ENCODE measurements at places on chromosomes 11 and 22. TPM values are rescaled to one million over a fixed set of nuclear protein-coding genes. Genes with fewer than 3 reads are reported as not detected.

DNA sequence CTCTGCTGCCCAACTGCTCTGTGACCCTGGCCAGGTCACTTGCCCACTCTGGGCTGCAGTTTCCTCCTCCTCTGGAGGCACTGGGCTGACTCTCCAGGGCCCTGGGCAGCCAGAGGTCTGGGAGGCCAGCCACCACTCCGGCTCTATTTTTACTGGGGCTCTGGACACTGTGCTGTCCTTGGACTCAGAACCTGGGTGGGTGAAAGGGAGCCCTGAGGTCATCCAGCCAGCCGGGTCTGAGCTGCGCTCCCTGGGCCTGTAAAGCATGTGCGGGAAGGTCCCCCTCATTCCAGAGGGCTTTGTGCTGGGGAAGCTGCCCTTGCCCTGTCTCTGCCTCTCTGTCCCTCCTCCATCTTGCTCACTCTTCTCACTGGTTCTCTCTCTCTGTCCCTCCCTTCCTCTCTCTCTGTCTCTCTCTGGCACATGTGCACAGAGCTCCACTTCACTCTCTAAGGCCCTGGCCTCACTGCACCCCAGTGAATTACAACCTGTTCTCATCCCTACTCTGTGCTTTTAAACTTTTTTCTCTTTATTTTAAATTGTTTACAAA lies 24.6 kb downstream of the MB start:
- H3K27me3 ChIP-seq, result peaks cover 5% of the 10 kb centered on the region
- no peaks in the 10 kb centered on the region for H3K4me1 ChIP-seq
- no peaks in the 10 kb centered on the region for H3K36me3 ChIP-seq
- H3K27ac ChIP-seq, result no peak overlapping the region

DBX1 gene
- not detected for polyA plus RNA-seq

ART5 gene
- not detected for polyA plus RNA-seq

MMP8 gene
- not detected for polyA plus RNA-seq

GRCh38 chr11:67687986-67688385 lies 13.6 kb upstream of the ALDH3B2 start:
- no peaks in the 10 kb centered on the region for H3K4me1 ChIP-seq
- no peak overlapping the region for H3K27ac ChIP-seq

GRCh38 chr22:28112190-28112544 lies 193.1 kb upstream of the PITPNB start:
- H3K4me1 ChIP-seq, result no peaks in the 10 kb centered on the region
- H3K27me3 ChIP-seq, result no peaks in the 10 kb centered on the region
- no peak for DNase-seq
- H3K27ac ChIP-seq, result no peak overlapping the region

- DNase-seq, result no peak
- no peak overlapping the region for H3K27ac ChIP-seq
- no peaks in the 10 kb centered on the region for H3K4me1 ChIP-seq
- no peak overlapping the region for H3K4me3 ChIP-seq
Measured at GRCh38 chr11:124602193-124602592, 9.0 kb upstream of the PANX3 start.

- H3K36me3 ChIP-seq, result no peaks in the 10 kb centered on the region
- H3K4me1 ChIP-seq, result no peaks in the 10 kb centered on the region
- no peak overlapping the region for H3K27ac ChIP-seq
- no peak for DNase-seq
- peaks cover 9% of the 10 kb centered on the region for H3K27me3 ChIP-seq
- H3K4me3 ChIP-seq, result no peak overlapping the region
Measured at GRCh38 chr11:116193321-116194131, 579.3 kb downstream of the BUD13 start.

- no peaks in the 10 kb centered on the region for H3K36me3 ChIP-seq
- H3K4me1 ChIP-seq, result no peaks in the 10 kb centered on the region
- H3K27me3 ChIP-seq, result no peaks in the 10 kb centered on the region
- no peak overlapping the region for H3K27ac ChIP-seq
Measured at GRCh38 chr11:22702031-22702430, 35.6 kb downstream of the GAS2 start.

GRCh38 chr11:117859488-117860112 lies 16.9 kb downstream of the FXYD6 start:
- no peaks in the 10 kb centered on the region for H3K4me1 ChIP-seq
- H3K36me3 ChIP-seq, result no peaks in the 10 kb centered on the region
- H3K4me3 ChIP-seq, result no peak overlapping the region
- H3K27ac ChIP-seq, result no peak overlapping the region
- no peak for DNase-seq

DNA sequence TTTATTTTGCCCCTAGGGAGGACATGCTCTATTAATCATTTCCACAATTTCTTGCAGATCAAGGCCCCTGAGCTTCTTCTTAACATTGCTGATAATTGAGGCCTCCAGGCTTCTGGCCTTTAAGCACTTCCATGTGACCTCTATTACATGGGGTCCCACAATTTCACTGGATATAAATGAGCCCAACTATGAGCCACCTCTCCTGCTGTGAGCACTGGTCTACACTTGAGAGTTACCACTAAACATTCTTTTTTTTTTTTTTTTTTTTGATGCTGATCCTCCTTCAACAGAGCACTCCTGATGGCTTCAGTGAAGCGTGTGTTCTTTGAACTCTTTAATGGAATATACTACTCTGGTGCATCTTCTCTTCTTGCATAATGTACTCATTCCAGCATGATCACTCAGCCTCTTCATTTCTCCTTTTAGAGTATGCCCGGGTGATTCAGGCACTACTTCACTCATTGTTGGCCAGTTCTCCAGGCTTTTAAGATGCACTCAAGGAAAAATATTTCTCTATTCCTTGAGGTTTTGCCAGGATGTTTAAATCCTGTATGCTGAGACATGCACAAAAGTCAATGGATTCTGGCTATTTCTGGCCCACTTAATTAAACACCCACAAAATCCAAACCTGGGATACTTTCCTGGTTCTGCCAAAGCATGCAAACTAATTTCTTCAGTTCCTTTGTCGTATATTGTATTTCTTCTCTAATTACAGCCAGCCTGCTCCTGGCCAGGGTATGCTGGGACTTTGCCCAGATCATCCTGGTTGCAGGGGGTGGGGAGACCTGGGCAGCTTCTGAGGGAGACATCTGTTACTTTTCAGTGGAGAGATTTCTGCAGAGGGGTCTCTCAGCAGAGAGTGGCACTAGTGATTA lies 257.8 kb upstream of the LUZP2 start:
- H3K36me3 ChIP-seq, result no peaks in the 10 kb centered on the region
- no peaks in the 10 kb centered on the region for H3K27me3 ChIP-seq
- DNase-seq, result no peak
- H3K4me3 ChIP-seq, result no peak overlapping the region
- no peaks in the 10 kb centered on the region for H3K4me1 ChIP-seq

DNA sequence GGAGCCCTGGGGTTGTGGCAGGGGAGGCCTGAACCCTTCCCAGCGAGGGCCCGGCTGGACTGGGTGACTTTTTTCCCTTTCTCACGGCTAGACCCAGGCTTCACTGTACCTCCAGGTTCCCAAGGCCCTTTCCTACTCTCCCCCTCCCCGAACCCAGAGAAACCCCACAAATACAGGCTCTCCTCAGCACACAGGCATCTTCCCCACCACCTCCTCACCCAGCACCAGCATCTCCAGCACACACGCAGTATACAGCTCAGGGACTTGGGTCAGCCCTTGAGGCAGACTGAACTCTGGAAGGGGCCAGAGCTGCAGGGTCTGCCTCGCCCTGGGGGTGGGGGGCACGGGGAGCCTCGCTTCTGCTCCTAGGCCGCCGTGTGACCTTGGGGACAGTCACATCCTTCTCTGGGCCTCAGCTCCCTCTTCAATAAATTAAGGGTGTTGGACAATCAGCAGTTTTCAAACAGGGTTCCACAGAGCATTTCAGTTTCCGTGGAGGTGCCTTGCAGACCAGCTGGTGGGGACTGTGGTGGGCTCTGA lies 4.5 kb downstream of the TMPRSS13 start:
- no peak for DNase-seq
- no peaks in the 10 kb centered on the region for H3K27me3 ChIP-seq
- no peak overlapping the region for H3K27ac ChIP-seq
- H3K4me1 ChIP-seq, result peaks cover 2% of the 10 kb centered on the region

NUCB2 gene
- polyA plus RNA-seq, result 73.3 TPM

- peak overlapping the region; percentile 67 for H3K27ac ChIP-seq
- peak overlapping the region; percentile 97 for H3K4me3 ChIP-seq
- H3K36me3 ChIP-seq, result no peaks in the 10 kb centered on the region
Measured at GRCh38 chr11:794766-795633, 3.1 kb downstream of the SLC25A22 start.

DNA sequence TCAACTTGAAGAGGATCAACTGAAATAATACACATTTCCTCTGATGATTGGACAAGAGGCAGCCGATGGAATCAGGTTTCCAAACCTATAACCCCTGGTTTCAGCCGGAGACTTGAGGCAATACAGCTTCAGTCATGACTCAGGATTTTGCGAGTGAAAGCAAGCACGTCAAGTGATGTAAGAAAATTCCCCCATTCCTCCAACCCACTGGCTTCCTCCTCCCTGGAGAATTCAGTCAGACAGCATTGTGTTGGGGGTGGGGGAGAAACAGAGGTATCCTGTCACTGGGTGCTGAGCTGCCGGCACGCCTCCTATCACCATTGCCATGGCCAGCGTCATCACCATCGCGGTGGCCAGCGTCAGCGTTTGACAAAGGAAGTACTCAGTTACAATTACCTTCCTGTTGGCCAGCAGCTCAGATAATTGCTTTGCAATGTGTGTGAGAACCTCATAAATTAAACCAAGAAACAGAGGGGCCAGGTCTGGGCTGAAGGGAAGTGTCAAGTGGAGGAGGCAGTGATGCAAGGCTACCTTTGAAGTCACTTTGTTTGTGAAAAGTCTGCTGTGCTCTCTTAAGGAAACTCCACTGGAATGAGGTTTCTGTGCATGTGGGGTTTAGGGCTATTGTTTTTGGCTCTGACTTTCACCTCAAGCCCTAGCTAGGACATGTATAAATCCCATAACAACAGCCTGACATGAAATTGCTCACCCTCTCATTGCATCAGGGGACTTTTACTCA lies 50.2 kb downstream of the LIF start:
- no peaks in the 10 kb centered on the region for H3K36me3 ChIP-seq
- H3K27me3 ChIP-seq, result no peaks in the 10 kb centered on the region
- peaks cover 18% of the 10 kb centered on the region for H3K4me1 ChIP-seq
- peak overlapping the region; percentile 63 for H3K27ac ChIP-seq

DNA sequence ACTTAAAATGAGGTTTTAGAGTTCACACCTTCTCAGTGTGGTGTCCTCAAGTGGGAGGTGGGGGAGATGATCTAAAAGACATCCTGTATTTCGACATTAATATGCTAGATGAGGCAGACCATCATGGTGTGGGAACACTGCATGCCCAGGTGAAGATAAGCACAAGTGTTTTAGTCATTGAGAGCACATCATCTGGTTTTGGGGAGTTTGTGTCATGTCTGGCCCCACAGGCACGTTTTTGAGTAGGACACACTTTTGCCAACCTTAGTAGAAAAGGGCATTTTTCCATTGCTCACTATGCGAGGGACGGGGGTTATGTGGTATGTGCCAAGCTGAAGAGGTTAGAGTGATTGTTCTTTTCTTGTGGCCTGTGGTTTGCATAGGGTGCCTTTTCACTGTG lies 189.3 kb downstream of the DBX1 start:
- H3K4me1 ChIP-seq, result peaks cover 11% of the 10 kb centered on the region
- no peak overlapping the region for H3K27ac ChIP-seq
- DNase-seq, result no peak
- H3K4me3 ChIP-seq, result no peak overlapping the region
- no peaks in the 10 kb centered on the region for H3K36me3 ChIP-seq
- no peaks in the 10 kb centered on the region for H3K27me3 ChIP-seq

DNA sequence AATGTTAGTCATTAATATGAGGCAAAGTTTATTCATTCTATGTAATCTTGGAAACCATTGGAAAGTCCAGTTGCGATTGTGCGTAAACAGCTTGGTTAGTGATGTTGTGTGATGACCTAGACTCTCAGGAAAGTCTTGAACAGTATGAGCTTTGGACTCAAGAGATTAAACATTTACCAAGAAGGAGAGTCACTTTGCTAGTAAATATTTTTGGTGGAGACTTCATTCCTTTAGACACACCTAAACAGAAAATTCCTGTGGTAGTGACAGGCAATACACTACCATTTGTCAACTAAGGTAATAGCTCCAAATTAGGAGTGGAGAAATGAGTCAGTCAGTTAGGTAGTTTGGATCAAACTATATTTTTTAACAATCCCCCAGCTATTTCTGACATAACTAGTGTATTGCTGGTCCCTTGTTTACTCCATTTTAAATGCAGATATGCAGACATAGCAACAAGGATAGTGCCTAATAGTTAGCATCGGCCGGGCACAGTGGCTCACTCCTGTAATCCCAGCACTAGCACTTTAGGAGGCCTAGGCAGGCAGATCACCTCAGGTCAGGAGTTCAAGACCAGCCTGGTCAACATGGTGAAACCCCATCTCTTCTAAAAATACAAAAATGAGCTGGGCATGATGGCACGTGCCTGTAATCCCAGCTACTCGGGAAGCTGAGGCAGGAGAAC lies 89.3 kb downstream of the ARHGAP42 start:
- no peaks in the 10 kb centered on the region for H3K4me1 ChIP-seq
- no peak overlapping the region for H3K27ac ChIP-seq
- no peak for DNase-seq
- H3K36me3 ChIP-seq, result no peaks in the 10 kb centered on the region

DNA sequence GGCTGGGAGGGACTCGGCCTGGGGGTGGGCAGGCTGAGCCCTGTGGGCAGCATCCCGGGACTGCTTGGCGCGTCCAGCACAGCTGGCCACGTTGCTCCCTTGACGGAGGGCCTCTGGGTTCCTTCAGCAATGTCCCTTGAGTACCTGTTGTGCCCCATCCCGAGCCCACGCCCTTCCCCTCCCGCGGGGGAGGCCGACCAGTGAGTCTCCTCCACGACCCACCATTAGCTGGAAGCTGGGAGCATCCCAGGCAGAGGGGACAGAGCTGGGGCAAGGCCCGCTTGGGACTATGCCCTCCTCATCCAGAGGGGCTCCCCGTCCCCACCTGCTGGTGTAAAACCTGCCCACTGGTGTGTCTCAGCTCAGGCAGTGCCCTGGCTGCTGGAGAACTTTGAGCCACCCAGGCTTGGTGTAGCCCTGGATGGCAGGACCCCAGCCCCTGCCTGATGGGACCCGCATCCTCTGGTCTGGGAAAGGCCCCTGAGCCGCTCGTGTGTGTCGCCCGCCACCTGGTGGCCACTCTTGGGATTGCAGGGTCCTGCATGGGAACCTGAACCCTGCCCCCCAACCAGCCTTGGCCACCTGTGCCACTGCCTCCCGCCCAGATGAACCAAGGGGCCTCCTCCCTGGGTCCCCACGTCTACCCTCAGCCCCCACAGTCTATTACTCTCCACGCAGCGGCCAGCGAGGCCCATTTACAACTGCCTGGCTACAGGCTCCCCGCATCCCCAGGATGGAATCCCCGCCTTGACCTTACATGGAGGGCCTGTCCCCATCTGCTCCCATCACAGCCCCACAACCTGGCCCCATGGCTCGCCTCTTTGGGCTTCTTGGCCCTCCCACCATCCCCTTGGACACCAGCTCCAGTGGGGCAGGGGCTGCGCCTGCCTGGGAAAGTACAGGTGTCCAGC lies 16.6 kb upstream of the ARHGAP8 start:
- H3K36me3 ChIP-seq, result no peaks in the 10 kb centered on the region
- no peak overlapping the region for H3K4me3 ChIP-seq
- DNase-seq, result no peak
- no peaks in the 10 kb centered on the region for H3K27me3 ChIP-seq
- H3K4me1 ChIP-seq, result no peaks in the 10 kb centered on the region
- H3K27ac ChIP-seq, result no peak overlapping the region

TEX12 gene
- 0.68 TPM for polyA plus RNA-seq

PAX6 gene
- polyA plus RNA-seq, result not detected

- H3K27ac ChIP-seq, result no peak overlapping the region
- no peaks in the 10 kb centered on the region for H3K27me3 ChIP-seq
- H3K36me3 ChIP-seq, result no peaks in the 10 kb centered on the region
- DNase-seq, result no peak
- H3K4me1 ChIP-seq, result no peaks in the 10 kb centered on the region
- H3K4me3 ChIP-seq, result no peak overlapping the region
Measured at GRCh38 chr11:97460091-97460490, 1070.3 kb downstream of the JRKL start.

PKNOX2 gene
- not detected for polyA plus RNA-seq

GLYAT gene
- not detected for polyA plus RNA-seq

Measured in GM12878 (cell line).